ENCODE measurements at places on chromosomes 16 and 17.

- DNase-seq, result no peak
Measured at GRCh38 chr16:988471-989353, 7.1 kb downstream of the SOX8 start.

DNA sequence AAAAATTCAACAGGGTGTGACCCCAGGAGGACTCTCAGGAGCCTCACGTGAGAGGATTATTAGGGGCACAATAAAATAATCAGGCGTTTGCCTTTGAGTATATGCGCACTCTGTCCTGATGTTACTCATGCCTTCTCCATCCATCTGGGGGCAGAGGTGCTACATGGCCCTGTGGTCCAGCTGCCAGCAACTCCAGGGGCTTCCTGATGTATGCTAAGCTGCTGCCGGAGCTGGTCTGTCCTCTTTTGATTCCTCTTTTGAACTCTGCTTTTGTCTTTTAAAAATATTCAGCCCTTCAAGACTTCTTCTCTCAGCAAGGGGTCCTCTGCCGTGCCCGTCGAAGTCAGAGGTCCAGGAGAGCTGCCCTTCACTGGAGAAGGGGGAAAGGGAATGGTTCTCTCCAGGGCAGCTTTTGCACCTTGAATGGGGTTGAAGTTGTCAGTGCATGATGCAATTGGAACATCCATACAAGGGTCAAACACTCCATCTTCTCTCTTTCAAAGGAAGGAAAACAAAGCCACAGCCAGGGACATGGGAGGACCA, 431.4 kb downstream of the SHISA9 start:
- DNase-seq, result no peak

DNA sequence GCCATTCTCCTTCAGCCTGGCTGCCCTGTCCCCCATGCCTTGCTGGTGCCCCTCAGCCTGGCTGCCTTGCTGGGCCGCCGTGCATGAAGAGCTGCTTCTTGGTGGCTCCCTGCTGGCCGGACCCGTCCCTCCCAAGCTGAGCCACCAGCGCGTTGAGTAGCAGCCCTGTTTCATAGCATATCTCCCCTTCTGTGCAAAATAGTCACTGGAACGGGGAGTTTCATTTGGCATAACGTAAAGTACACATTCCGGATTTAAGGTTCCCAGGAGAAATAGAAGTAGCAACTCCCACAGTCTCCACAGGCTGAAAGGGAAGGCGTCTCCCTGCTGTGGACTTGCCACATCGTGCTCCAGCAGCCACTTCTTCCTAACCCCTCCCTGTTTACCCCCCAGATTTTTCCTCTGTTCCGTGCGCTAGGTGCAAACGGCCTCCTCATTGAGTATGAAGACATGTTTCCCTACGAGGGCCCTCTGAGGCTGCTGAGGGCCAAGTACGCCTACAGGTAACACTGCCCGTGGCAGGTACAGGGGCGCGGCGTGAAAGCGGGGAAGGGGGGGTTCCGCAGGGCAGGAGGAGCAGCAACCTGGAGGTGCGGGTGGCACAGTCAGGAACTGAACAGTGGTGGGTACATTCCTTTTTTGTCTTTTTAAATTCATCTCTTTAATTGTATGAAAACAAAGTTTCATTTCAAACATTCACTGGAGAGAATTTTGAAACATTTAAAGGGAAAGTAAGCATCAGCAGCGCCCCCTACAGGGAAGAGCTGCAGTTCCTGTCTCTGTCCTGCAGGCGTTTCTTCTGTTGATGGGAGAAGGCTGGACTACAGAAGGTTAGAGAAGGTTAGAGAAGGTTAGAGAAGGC, 5.8 kb upstream of the OGFOD3 start:
- no peak for DNase-seq

GRCh38 chr16:1176280-1176897, 23.5 kb downstream of the CACNA1H start:
- no peak for DNase-seq

DNA sequence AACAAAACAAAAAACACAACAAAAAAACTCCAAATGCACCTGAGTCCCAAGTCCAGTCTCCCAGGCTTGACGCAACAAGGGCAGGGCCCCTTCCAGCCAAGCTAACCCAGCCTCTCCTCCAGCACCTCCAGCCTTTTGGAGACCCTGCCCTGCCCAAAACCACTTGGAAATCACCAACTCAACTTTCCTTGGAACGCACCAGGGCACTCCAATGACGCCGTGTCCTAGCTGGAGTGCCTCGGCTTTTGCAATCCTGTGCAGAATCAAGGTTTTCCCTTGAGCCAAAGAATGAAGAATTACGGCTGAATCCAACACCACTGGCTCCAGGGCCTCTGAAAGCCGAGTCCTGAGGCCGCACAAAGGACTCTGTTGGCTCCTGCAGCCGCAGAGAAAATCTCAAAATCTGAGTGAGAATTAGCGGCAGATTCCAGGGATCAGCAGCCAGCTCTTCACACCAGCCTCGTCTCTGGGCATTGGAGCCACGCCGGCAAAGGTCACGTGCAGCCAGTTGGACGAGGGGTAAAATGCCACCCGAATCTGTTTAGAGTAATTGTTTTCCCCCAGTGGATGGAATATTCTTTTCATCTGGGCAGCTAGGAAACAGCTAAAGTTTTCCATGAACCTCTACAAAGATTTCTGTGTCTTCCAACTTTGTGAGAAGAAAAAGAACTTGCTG, 9.7 kb upstream of the BAIAP2 start:
- no peak for DNase-seq

DNA sequence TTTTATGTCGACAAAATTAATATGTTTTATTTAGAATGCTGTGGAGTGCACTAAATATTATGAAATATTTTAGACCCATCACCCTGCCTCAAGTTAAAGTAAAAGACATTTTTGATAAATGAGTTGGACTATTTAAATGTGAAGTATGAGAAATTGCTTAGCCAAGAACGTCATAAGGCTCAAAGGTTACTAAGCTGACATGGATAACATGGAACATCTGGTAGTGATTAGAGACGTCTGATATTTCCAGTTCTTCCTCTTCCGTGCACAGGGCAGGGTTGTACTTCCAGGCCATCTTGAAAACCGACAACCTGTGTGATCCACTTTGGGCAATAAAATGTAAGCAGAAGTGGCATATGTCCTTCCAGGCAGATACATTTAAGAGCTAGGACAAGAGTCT, 7.2 kb upstream of the CCL8 start:
- DNase-seq, result no peak

- no peak for DNase-seq
Measured at GRCh38 chr17:11241611-11242226, 706 bp downstream of the SHISA6 start.

DNA sequence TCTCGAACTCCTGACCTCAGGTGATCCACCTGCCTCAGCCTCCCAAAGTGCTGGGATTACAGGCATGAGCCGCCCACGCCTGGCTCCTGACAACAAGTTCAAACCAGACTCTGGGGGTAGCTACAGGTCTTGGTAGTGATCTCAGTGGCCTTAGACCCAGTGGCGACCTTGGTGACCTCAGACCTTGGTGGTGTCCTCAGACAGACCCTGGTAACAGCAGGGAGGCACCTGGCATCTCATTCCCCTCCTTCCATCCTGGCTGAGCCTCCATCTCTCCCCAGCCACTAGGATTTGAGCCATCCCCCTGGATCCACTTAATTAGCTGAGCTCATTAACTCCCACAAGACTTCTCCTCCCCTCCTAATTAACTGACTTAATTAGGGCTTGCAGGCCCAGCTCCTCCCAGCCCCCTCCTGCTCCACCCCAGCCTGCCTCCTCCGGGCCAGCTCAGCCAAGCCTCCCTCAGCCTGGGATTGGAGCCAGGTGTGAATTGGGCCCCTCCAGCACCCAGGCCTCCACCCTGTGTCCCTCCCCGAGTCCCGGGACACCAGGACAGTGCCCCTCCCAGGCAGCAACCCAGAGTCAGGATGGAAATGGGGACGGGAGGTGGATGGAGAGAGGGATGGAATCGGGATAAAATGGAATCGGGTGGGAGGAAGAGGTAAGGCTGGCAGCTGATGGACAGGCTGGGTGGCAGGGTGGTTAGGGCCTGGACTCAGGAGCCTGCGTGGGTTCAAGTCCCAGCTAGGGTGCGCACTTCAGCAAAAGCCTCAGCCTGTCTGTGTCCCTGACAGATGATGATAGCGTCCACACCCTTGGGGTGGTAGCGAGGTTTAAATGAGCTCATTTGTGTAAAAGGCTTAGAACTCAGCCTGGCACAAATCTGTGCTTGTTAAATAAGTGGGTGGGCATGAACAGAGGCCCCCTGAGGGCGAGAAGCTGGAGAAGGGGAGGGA, 11.2 kb upstream of the SBK1 start:
- no peak for DNase-seq

- DNase-seq, result no peak
Measured at GRCh38 chr17:43907998-43908721, 824 bp upstream of the MPP2 start.

Data from NCI-H187 treated with DMSO at 0.1 percent for 48 hours (cell line).